Frontal cortex (tissue), 4 donors: ENCODE measurements at places on chromosomes 13 and 19. TPM values are rescaled to one million over a fixed set of nuclear protein-coding genes. Genes with fewer than 3 reads are reported as not detected.
A peak's percentile ranks its signal among the peaks of the same experiment; 100 is the strongest.

Gene ZNF579
- 3.7 TPM for total RNA-seq

GRCh38 chr13:35953537-35954206 lies 177.5 kb downstream of the DCLK1 start:
- peak; percentile 39 for DNase-seq

DNA sequence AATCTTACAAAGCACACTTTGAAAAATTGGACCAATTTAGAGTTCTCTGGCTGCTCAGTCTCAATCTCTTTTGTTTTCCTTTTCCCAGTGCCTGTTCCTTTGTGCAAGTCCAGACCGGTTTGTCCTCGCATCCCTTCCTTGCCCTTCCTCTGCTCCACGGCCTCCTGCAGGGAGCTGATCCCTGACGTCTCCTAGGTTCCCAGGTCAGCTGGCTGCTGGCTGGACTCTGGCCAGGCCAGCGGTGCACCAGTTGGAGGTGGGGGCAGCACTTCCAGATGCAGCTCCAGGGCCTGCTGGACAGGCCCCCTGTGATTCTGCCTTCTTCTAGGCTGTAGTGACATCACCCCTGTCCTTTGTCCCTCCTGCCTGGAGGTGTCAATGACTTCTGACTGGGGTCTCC lies 44.0 kb upstream of the KPNA3 start:
- DNase-seq, result peak; percentile 25

Gene DACT3
- 17.5 TPM for total RNA-seq

Gene ICAM5
- 6.1 TPM for total RNA-seq

- no peak for DNase-seq
Measured at GRCh38 chr13:74794147-74794546, 659.9 kb upstream of the KLF12 start.

Gene SYT5
- total RNA-seq, result 33.0 TPM

Gene ZNF285
- total RNA-seq, result 30.2 TPM

Gene CCL25
- 1.2 TPM for total RNA-seq

DNA sequence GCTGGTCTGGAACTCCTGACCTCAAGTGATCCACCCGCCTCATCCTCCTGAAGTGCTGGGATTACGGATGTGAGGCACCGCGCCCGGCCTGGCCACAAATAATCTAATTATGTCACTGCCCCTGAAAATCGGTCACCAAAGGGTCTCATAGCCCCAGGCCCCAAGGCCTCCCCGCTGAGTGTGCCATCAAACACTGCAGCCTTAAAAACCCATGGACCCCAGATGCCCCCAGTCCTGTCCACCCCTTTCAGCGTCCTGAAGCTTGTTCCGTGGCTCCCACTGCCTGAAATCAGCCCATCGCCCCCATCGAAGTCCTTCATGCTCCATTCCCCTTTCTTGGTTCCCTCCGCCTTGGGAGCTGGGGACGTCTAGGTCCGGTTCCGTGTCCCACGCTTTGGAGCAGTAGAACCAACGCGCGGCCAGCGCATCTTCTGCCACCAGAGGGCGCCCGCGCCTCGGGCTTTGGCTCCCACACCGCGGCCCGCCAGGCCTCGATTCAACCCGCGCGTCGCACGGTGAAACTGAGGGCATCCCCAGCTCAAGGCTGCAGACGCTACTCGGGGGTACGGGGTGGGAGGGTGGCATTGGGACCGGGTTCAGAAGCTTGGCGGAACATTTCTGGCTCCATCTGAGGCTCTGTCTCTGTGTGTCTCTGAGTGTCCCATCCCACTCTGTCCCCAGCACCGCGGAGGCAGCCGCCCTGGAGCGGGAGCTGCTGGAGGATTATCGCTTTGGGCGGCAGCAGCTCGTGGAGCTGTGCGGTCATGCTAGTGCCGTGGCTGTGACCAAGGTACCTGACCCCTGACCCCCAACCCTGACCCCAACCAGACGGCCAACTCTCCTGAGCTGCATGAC lies 3.5 kb downstream of the YJEFN3 start:
- DNase-seq, result peak; percentile 90

DNA sequence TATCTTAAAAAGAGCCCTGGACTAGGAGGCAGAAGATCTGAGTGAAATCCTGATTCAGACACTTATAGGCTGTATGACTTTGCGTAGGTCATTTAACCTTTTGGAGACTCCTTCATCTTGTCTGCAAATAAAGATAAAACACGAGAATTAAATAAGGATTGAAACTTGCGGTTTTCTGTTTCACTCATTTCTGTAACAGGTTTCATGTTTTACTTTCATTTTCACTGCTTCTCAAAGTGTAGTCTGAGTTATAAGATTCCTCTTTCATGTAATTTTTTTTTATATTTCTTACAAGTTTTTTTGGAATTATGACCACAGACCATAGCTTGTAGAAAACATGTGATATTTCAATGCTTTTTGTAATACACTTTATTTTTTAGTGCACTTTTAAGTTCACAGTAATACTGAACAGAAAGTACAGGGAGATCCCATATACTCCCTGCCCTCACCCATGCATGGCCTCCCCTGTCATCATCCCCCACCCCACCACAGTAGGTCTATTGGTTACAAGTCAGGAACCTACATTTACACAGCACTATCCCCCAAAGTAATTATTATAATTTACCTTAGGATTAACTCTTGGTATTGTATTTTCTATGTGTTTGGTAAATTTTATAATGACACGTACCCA lies 174.6 kb downstream of the ITGBL1 start:
- no peak for DNase-seq

- no peak for DNase-seq
Measured at GRCh38 chr19:33214596-33214995, 11.1 kb downstream of the SLC7A10 start.

Gene TMEM238
- 0.41 TPM for total RNA-seq

DNA sequence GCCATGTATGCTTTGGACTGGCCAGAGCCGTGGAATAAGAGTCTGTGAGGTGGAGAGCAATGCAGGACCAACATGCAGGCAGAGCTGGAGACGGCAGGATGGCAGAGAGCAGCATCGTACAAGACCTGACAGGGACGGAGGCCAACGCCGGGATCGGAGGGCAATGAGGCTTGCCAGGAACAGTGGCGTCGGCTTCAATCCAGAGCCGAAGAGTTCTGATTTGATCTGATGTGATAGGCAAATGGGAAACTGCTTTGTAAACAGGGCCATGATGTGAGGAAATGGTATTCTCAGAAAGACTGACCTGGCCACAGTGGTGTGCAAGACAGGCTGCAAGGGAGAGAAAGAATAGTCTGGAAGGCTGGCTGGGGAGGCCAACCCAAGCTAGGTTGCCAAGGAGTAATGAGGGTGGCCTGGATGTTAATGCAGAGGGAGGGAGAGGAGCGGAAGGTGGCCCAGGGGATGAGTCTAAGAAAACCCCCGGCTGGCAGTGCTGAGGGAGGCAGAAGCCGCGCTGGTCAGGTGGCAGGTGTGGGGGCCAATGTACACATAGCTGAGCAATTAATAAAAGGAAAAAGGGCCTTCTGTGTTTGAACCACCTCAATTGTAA lies 26.7 kb downstream of the RCBTB2 start:
- DNase-seq, result no peak

Gene B3GNT8
- 2.0 TPM for total RNA-seq

Gene F10
- total RNA-seq, result 0.82 TPM

Gene ZNF296
- total RNA-seq, result under 0.01 TPM

GRCh38 chr19:46753420-46754155 lies 7.3 kb upstream of the STRN4 start:
- DNase-seq, result no peak

GRCh38 chr19:4267101-4267900 lies 11.8 kb upstream of the SHD start:
- DNase-seq, result peak; percentile 66

Gene CYP4F12
- total RNA-seq, result 0.41 TPM

Gene SERPINE3
- total RNA-seq, result 0.41 TPM

DNA sequence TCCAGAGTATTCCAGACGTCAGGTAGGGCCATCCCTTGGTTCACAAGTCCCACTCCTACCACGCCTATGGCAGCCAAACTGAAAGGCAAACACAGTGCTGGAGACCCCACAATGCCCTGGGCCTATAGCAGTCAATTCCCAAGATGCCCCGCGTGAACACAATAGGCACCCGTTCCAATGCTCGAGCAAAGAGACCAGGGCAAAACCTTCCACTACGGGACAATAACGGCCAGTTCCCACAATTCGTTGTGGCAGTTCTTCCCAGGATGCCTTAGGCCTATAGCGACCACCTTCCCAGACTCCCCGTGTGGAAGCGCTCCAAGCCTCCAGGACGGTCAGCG lies 538 bp downstream of the ZNF428 start:
- peak; percentile 55 for DNase-seq

Gene RINL
- 5.3 TPM for total RNA-seq

GRCh38 chr13:47076500-47076899 lies 179.6 kb upstream of the HTR2A start:
- DNase-seq, result no peak

DNA sequence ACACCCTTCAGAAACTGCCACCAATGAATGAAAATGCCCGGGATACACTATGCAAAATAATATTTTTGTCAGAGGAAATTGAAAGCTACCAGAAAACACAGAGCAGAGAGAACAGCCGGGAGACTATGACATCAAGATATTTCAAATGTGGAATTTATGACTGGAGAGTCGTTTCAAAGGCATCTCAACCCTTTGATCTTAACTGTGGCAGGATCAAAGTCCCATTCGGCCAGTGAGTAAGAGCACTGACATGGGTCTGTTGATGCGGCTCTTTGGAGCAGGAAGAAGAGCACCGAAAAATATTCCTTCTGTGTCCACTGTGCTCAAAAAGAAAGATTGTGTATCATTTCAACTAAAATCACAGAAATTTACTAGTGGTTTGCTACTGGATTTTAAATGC lies 201.9 kb downstream of the RFC3 start:
- DNase-seq, result no peak

GRCh38 chr13:23867027-23867491 lies 22.1 kb downstream of the MIPEP start:
- DNase-seq, result no peak
